ENCODE measurements at places on chromosomes 4 and X.

GRCh38 chr4:118322831-118323502, 29.8 kb downstream of the PRSS12 start:
- no peak for DNase-seq

GRCh38 chr4:48047421-48047844, 30.9 kb downstream of the NIPAL1 start:
- DNase-seq: peak; percentile 80

- DNase-seq: no peak
Observed at GRCh38 chr4:6470502-6471306, 1.7 kb downstream of the PPP2R2C start.

- no peak for DNase-seq
Observed at GRCh38 chrX:151710457-151710856, 5.4 kb upstream of the FATE1 start.

GRCh38 chr4:143207555-143207954, 22.8 kb downstream of the USP38 start:
- no peak for DNase-seq

DNA sequence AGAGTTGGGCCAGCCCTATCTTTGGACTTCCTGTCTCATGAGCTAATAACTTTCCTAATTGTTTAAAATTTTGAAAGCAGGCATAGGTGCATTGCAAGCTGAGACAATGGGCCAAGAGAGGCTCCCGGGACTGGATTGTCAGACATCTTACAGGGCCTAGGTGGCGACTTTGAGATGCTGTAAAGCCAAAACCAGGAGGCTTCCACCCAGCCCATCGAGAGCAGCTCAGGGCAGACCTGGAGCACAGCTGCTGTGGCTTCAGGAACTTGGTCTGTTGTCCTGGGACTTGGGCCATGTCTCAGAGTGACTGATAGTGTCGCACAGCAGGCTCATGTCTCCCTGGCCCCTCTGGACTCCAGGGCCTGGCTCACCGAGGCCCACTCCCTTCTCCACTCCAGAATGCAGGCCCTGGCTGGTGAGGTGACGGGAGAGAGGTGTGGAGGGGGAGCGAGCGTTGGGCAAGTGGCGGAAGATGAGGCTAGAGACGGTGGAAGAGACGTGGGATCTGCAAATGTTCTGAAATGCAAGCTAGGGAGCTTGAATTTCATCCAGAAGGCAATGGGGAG, 24.1 kb upstream of the MTM1 start:
- DNase-seq: no peak

- no peak for DNase-seq
Observed at GRCh38 chrX:45172890-45173289, 27.8 kb downstream of the DIPK2B start.

GRCh38 chr4:86556791-86557415, 37.2 kb upstream of the PTPN13 start:
- DNase-seq: no peak

GRCh38 chr4:48064349-48064748, 47.8 kb downstream of the NIPAL1 start:
- DNase-seq: no peak

GRCh38 chr4:158809611-158810486, 41.0 kb downstream of the FNIP2 start:
- no peak for DNase-seq

DNA sequence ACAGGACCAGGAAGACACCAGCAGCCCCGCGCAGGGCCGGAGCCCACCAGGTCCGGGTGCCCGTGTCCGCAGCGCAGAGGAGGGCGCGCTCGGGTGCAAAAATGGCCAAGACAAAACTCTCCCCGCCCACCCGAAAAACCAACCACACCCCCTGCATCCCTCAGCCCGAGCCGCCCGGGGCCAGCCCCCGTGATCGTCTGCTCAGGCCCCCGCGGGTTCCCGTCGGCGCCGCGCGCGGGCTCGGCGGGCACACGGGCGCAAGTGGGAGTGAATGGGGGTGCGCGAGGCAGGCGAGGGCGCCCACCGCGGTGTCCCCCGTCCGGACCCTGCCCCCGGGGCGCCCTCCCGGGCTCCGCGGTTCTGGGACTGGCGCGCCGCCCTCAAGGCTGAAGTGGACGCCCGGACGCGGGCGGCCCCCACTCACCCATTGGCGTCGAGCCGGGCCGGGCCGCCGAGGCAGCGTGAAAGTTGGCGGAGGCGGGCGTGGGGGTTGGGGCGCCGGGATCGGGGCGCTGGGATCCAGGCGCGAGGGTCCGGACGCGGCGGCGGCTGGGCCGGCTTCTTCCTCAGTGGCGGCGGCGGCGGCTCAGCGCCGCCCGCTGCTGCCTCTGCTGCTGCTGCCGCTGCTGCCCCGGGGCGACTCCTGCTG, 393 bp downstream of the SH3KBP1 start:
- peak; percentile 56 for DNase-seq

GRCh38 chr4:1590244-1590643, 93.9 kb downstream of the FAM53A start:
- DNase-seq: no peak

- no peak for DNase-seq
Observed at GRCh38 chr4:42915484-42915883, 23.0 kb downstream of the GRXCR1 start.

DNA sequence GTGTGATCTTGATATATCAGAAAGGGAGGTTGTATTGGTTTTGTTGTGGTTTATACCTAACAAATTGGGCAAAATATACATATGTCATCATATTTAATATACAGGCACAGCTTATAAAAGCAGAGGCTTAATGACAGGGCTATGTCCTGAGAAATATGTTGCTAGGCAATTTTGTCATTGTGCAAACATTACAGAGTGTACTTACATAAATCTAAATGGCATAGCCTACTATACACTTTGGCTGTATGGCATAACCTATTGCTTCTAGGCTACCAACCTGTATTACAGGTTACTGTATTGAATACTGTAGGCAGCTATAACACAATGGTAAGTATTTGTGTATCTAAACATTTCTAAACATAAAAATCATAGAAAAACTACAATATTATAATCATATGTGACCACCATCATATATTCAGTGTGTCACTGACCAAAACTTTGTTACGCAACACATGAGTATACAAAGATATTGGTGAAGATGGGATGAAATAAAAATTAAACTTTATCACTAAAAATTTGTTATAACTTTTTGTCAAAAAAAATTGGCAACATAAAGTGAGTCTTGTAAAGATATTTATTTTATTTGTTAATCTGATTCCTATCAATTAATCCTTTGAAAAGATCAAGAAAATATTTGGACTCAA, 414.0 kb upstream of the HS3ST1 start:
- DNase-seq: no peak

Measured in CD8-positive, alpha-beta memory T cell (primary cell).